ENCODE measurements at places on chromosomes 6 and 20. TPM values are rescaled to one million over a fixed set of nuclear protein-coding genes. Genes with fewer than 3 reads are reported as not detected.

DNA sequence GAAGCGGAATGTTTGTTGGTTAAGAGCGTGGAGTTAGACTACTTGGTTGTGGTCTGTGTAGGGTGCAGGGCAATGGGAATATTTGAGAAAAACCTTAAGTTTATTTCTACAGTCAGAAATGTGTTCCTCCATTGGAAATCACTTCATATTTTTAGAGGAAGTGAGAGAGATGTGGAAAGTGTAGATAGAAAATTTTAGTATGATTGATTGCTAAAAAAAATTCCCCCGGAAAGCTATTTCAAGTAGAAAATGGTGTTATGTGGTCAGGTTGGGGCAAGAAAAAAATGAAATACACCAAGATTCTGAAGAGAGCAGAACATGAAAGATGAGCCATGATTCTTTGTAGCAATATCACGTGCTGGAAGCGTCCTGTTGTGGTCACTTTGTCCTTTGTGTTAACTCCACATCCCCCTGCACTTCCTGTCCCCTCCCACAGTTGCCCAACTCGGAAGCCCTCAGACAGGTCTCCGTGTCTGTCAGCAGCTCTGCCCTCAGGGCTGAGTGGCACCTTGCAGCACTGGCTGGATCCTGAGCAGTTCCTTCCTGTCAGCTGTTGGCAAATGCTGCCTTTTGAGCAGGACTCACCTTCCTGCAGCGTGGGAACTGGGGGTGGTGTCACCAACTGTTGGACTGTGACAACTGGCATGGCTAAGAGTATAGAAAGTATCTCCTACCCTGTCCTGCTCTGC lies 137.5 kb upstream of the SLC24A3 start:
- DNase-seq: peak; percentile 38

CLIC5 gene
- total RNA-seq: 1.1 TPM

GRCh38 chr6:34851361-34851760 lies 36.5 kb downstream of the TAF11 start:
- no peak for DNase-seq

- DNase-seq: peak; percentile 61
These were observed 26.7 kb downstream of the SAYSD1 start for GRCh38 chr6:39088331-39088730.

DNA sequence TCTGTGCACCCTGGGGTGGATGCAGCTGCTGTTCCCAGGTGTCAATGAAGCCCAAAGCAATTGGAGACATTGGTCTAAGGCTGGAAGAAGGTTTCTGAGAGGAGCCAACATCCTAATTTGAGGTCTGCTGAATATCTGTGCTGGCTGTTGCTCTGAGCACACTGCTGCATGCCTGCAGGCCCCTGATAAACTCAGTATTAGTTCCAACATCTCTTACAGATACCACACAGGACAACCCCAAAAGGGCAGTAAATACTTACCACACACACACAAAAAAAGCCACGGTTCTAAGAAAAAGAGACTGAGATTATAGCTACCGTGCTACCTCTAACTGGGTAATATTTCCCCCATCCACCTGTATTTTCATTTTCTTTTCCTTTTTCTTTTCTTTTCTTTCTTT lies 164.3 kb upstream of the SOX4 start:
- no peak for DNase-seq

DNA sequence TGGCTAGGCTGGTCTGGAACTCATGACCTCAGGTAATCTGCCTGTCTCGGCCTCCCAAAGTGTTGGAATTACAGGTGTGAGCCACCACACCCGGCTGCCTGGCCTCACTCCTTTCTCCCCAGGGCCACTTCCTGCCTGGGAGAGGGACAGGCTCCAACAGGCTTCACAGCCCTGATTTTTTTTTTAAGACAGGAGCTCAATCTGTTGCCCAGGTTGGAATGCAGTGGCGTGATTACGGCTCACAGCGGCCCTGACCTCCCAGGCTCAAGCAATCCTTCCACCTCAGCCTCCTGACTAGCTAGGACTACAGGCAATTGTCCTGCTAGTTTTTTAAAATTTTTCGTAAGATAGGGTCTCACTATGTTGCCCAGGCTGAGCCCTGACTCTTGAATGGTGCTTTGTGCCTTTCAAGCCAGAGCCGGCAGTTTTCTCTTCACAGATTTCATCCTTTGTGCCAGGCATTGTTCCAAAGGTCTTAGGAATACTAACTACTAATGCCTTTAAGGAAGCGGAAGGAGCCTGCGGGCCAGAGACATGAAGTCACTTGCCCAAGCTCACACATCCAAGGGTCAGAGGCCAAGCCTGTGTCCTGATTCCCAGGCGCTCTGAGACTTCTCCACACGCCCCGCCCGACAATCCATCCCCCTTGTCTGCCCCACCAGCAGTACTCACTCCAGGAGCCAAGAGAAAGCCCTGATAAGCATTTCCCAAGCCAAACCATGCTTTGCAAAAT lies 19.2 kb downstream of the CAPN11 start:
- DNase-seq: no peak

- peak; percentile 86 for DNase-seq
These were observed 11.0 kb downstream of the UQCC2 start for GRCh38 chr6:33700391-33701050.

TPMT gene
- 6.6 TPM for total RNA-seq

DNA sequence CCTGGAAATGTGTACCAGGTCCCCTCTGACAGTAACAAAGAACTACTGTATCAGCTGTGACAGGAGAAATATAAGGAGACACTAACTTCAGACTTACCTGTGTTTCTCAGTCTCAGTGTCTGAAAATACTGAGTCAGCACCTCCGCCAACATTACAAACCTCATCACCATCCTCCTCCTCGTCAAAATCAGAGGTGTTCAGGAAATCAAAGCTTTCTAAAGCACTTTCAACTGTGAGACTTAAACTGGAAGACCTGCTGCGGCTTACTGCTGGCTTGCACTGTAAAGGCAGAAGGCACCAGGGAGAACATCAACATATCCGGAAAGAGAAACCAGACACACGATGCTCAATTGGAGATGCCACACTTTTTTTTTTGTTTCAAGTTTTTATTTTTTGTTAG lies 40.3 kb upstream of the ARMH2 start:
- no peak for DNase-seq

IMPG1 gene
- total RNA-seq: not detected

RIPOR3 gene
- not detected for total RNA-seq

DNA sequence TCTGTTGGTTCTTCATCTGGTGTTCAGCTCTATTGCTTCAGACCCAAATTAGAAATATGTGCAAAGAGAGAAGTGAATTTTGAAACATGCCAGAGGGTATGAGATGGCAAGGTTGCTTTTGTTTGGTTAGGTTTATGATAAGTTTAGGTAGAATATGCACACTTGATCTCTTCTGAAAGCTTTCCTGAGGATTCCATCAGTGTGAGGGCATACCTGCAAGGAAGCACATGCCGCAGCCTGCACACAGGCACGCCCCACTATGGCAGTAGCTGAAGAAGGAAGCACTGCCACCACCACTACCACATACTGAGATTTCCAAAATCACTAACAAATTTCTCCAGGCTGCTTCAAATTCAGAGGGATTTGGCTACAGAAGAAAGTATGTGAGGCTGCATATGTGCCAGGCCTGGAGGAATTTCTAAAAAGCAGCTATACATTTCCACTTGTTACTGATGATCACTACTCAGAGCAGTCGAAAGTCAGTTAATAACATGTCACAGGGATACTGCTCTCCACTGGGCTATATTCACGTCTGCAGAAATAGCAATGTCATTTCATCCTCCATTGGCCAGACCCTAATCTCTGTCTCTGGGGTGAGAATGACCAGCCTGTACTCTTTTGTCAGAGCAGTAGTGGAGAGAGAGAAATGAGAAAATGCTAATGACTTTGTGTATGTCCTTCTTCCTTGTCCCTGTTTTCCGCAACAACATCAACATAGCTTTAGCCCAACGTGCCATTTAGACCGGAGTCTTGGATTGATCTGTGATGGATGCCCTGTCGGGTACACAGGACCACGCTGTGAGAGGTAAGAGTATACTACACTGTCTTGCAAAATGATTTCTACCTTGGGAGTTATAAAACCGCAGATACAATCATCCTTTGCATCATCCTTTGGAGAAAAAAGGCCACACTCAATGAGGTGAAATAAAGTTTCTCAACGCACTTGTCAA lies 396.7 kb downstream of the LAMA2 start:
- DNase-seq: no peak

GRCh38 chr6:3592371-3592941 lies 135.6 kb upstream of the SLC22A23 start:
- no peak for DNase-seq

- peak; percentile 58 for DNase-seq
These were observed at the start of gene TGM2 for GRCh38 chr20:38165089-38165965. TGM2 (minus strand) TSS chr20:38165270; CDS start chr20:38165198, 72 bp downstream.

GRCh38 chr6:144797881-144798589 lies 512.9 kb downstream of the UTRN start:
- DNase-seq: no peak

OR2H1 gene
- total RNA-seq: not detected

DNA sequence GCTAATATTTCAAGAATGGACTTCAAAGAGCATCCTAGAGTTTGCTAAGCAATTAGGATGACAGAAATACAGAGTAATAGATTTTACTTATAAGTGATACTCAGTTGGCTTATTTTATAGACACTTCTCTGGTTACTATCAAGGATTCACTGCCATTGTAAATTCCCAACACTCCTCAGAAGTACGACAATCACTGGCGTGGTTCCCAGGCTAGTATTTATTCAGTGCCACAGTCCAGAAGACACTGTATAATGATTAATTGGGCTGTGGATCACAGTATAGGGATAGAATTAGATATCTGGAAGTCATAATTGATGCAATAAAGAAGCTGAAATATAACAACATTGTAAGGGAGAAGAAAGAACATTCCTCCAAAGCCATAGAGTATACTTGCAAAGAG lies 15.7 kb downstream of the MANEA start:
- DNase-seq: no peak
